ENCODE measurements at places on chromosomes 2 and 18.

- no peak for DNase-seq
These were observed 61.6 kb upstream of the PARD3B start for GRCh38 chr2:204483608-204484081.

DNA sequence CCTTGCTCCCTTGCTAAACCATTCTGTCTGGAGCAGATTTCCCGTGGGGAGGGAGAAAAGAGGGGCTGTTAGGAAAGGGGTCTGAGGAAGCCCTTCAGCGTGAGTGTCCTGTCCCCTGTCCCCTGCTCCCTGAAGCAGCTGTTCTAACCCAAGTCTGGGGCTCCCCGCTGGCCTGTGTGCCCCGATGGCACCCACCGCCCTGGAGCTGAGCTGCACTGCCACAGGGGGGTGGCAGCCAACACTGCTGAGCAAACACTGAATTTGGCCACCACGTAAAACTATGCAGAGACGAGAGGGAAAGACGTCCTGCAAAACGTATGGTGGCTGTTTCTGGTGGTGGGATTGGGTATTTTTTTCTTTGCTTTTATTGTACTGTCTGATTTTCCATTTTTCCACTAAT, 17.9 kb downstream of the KCNG2 start:
- DNase-seq: no peak

GRCh38 chr2:234483568-234484251, 13.2 kb downstream of the ARL4C start:
- DNase-seq: no peak

DNA sequence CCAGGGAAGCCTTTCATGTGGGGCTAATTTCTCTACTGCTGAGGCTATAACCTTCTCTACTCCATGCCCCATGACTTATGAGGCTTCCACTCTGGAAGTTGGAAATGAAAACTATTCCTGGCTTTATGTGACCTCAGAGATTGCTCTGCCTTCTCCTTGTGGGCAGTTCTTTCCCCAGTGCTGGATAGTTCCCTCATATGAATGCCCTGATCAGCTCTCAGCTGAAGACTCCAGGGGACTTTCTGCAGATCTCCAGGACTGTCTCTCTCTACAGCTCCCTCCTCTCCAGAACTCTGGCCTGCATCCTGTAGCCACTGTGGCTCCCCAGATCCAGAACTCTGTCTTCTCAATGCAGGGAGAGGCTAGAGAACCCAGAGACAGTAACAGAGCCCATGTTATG, 235.1 kb downstream of the SEPTIN10 start:
- no peak for DNase-seq

- no peak for DNase-seq
These were observed 90.6 kb downstream of the VRK2 start for GRCh38 chr2:58137221-58137620.

GRCh38 chr18:23662309-23663263, at the start of gene ANKRD29:
TSS of gene ANKRD29 (minus strand) at chr18:23662911. CDS start at chr18:23662730, 181 bp downstream.
- peak; percentile 17 for DNase-seq

DNA sequence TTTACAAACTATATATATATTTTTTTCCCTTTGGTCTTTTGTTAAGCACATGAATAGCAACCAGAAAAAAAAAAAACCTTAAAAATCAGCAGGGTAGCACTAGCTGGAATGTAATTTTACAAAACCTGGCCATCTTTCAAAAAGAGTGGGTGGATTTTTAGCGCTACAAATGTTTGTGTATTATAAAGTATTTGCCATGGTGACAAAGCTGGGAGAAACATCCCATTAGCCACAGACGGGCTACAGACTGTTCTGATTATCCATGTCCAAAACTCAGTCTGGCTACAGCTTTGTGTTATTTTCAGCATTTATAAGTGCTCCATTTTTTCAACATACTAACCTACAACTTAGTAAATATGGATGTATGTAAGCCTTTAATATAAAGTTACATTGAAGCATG, 249.5 kb upstream of the TANK start:
- DNase-seq: no peak

- no peak for DNase-seq
These were observed 137.8 kb upstream of the GATA6 start for GRCh38 chr18:22031611-22032010.

DNA sequence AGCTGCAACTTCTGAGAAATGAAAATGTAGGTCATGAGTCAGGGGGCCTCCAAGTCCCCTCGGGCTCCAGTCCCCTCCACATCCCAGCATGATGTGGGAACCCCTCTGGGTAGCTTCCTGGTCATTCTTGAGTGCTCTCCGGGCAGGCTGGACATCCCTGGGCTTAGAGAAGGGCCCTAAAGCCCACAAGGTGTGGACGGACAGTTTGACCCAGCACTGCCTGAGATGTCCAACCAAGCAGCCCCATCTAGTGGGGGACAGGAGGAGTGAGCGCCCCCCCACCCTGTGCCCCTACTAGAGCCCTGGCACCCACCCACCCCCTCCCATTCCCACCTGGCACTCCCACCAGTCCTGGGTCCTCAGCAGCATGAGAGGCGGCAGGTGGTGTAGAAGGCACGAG, 46.0 kb downstream of the CYP27C1 start:
- DNase-seq: no peak

- no peak for DNase-seq
These were observed 35.5 kb downstream of the RTP5 start for GRCh38 chr2:241904791-241905710.

- DNase-seq: no peak
These were observed 91.1 kb downstream of the TTC32 start for GRCh38 chr2:19810637-19811036.

GRCh38 chr2:15984368-15985255, 44.3 kb downstream of the MYCN start:
- DNase-seq: no peak

GRCh38 chr2:175478096-175478768, 296.7 kb upstream of the ATP5MC3 start:
- no peak for DNase-seq

GRCh38 chr2:4134551-4135550, 431.5 kb downstream of the DCDC2C start:
- DNase-seq: no peak

DNA sequence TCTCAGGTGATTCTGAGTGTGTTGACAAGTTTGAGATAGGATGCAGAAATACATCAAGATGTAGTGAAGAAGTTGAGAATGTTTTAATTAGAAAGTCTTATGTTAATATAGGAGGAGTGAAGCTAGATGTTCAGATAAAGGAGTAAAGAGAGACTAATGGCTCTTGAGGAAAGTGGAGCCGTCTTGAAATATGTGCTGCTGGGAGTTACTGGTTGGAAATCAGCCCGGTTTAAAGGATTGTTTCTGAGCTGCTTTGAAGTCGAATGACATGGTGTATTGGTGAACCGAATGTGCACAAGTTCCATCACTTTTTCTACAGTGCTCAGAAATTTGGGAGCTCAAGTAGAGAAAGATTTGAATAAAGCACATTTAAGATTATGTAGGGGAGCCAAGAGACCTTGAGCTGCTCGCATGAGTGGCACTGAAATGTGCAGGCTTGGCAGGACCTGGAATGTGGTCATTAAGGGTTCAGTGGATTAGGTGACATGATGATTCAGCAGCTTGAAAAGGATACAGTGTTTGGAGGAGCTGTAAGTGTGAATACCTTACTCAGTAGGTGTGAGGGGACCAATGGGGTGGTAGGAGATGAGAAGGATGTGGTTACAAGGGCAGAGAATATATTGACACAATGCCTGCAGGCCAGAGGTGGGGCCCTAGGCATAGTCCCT, 68.6 kb downstream of the CAB39 start:
- DNase-seq: no peak

GRCh38 chr2:97769308-97769707, 55.9 kb downstream of the ZAP70 start:
- no peak for DNase-seq

DNA sequence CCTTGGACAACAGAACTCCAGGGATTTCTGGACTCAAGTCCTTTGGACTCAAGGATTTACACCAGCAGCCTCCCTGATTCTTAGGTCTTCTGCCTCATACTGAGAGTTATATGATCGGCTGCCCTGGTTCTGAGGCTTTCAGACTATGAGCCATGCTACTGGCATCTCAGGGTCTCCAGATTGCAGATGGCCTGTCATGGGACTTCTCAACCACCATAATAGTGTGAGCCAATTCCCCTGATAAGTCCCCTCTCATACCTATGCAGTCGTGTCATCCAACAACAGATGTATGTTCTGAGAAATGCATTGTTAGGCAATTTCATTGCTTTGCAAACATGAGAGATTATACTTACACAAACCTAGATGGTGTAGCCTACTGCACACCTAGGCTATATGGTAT, 61.4 kb upstream of the MSTN start:
- no peak for DNase-seq

- no peak for DNase-seq
These were observed 32.5 kb upstream of the SGPP2 start for GRCh38 chr2:222391743-222392285.

DNA sequence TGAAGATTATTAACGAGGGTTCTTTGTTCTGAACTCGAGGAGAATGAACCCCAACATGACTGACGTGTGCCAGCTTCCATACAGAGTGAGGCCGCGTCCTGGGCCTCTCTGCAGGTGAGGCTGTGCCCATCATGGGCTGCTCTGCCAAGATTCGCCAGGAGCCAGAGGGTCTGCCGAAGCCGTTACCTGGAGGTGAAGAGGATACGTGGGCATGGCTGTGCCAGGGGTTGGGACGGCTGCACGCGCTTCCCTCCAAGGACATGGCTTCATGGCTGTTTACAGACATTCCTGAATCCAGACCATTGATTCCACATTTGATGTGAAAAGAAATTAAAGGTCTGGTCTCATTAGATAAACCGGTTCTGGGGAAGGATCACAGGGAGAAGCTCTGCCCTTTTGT, 211.4 kb upstream of the SALL3 start:
- no peak for DNase-seq

DNA sequence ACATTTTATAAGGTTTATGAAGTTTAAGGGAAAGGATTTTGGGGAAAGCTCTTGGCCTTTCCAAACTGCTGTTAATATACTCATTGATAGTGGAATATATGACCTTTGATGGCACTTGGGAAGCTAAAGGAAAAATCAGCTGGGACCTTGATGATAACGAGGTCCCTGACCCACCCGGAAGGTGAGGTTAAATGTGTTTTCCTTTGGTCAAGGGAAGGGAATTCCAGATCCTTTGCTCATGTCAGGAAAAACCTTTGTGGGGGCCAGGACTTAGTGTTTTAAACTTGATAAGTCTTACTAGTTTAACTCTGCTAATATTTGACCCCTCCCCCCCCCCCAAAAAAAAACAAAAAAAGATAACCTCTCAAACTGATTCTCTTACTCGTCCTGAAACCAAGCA, 50.7 kb downstream of the CRIM1 start:
- DNase-seq: no peak

GRCh38 chr2:11835403-11835802, 89.0 kb downstream of the LPIN1 start:
- no peak for DNase-seq

DNA sequence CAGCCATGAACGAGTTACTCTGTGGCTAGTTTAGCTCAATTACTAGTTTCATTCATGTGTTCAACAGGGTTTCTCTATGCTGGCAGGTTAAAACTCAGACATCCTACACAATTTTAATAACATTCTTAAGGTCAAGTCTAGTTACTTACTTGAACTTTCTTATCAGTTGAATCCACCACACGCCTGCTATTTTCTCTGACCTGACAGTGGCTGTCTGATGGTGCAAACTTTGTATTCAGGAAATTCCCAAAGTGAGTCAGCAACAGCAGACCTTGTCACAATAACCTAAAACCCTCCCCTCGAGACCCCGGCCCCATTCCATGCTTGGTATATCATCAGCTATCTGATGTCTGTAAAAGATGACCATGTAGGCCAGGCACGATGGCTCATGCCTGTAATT, 20.8 kb upstream of the CIDEA start:
- no peak for DNase-seq

GRCh38 chr2:177727577-177728398, 335.2 kb downstream of the AGPS start:
- DNase-seq: no peak

DNA sequence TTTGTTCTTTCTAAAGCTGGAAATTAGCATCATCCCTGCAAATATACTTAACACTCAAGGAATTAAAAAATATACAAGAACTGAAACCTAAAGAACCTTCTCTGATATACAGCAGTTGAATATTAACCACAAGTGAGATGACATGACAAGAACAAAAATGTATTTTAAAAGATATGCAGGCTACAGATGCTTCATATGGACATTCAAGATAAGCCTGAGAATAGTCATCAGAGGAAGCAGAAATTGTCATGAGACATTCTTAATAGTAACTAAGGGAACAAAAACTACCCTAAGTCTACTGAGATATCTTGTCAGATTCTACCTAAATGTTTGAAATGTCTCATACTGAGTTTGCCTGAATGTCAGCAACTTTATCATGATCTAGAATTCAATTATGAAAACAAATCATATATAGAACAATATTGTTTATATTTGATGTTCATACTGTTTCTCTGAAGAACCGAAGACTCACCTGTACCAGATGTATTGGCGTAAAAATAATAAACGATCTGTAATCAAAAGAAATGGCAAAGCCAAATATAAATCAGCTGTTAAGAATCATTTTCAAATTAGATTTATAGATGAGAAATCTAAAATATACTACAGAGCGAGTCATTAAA, 4.7 kb downstream of the NBAS start:
- DNase-seq: no peak

GRCh38 chr2:205297368-205297767, 384.9 kb upstream of the NRP2 start:
- no peak for DNase-seq

- DNase-seq: no peak
These were observed 28.6 kb downstream of the TPRKB start for GRCh38 chr2:73708527-73708926.

GRCh38 chr2:130852521-130853115, 15.9 kb downstream of the ARHGEF4 start:
- no peak for DNase-seq

DNA sequence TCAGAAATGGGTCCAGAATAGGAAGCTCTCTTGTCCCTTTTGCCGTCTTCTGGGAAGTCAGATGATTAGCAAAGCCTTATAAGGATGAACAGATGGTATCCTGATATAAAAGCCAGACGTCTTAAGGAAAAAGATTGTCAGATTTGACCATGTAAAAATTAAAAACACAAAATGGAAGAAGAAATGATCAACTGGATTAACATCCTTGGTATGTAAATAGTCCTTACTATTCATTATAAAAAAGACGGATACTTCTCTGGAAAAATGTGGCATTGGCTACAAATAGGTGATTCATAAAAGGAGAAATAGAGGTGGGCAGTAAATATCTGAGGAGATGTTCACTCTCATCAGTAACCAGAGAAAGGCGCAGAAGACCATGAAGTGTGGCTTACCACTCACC, 33.7 kb upstream of the SCLY start:
- DNase-seq: no peak

- DNase-seq: peak; percentile 10
These were observed 39.0 kb upstream of the MAL start for GRCh38 chr2:94986392-94986963.

- no peak for DNase-seq
These were observed 79.1 kb downstream of the LYPD6 start for GRCh38 chr2:149409506-149409905.

Data from activated CD4-positive, alpha-beta T cell treated with anti-CD3 and anti-CD28 coated beads, Interleukin-2, amount 50 U/mL, for 24 hours (primary cell).